Left kidney (tissue), 8 donors: ENCODE measurements at places on chromosomes 7 and 10.

DNA sequence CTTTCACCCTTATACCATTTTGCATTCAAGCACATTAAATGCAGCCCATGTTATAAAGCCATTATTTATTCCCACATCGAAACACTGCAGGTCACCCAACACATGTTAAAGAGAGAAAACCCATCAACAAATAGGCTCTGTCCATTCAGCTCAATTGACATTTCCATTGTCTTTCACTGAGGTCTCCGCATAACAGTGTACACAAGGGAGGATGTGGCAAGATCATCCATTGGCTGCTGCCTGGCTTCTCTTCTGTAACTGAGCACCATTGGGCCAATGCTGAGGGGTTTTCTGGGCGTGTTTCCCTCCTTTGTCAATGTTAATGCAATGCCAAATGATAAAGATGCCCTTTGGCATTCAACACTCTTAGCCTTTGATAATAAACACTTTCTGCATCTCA, 278.1 kb upstream of the SP4 start:
- no peak for DNase-seq

DNA sequence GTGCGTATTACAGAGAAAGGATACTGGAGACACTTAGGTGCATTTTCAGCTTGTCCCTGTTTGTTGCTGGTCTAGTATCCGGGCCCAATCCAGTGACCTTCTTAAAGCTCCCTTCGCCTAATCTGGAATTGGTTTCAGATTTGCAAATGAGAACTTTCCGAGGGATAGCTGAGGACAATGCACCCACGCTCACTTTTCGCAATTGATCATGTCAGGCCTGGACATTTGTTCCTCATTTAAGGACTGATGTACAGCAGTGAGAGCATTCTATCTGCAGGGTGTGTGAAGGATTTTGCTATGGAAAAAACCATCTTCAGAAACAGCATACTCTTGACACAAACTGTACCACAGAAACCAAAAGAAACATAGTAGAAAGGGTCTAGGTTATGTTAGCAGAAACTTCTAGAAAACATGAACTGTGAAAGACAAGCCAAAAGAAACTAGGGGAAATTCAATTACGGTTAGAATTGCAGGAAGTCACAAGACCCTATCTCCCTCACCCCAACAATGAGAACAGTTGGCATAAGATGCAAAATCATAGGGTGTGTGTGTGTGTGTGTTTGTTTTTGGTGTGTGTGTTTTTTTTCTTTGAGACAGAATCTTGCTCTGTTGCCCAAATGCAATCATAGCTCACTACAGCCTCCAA, 331.1 kb downstream of the CALN1 start:
- no peak for DNase-seq

GRCh38 chr10:110996256-110996655, 76.9 kb downstream of the SHOC2 start:
- DNase-seq, result no peak

GRCh38 chr7:143908120-143908519, 6.1 kb upstream of the TCAF1 start:
- DNase-seq, result no peak

- no peak for DNase-seq
Measured at GRCh38 chr7:2436341-2437104, 33.1 kb downstream of the CHST12 start.

- DNase-seq, result no peak
Measured at GRCh38 chr7:108045669-108046068, 42.7 kb upstream of the LAMB1 start.

DNA sequence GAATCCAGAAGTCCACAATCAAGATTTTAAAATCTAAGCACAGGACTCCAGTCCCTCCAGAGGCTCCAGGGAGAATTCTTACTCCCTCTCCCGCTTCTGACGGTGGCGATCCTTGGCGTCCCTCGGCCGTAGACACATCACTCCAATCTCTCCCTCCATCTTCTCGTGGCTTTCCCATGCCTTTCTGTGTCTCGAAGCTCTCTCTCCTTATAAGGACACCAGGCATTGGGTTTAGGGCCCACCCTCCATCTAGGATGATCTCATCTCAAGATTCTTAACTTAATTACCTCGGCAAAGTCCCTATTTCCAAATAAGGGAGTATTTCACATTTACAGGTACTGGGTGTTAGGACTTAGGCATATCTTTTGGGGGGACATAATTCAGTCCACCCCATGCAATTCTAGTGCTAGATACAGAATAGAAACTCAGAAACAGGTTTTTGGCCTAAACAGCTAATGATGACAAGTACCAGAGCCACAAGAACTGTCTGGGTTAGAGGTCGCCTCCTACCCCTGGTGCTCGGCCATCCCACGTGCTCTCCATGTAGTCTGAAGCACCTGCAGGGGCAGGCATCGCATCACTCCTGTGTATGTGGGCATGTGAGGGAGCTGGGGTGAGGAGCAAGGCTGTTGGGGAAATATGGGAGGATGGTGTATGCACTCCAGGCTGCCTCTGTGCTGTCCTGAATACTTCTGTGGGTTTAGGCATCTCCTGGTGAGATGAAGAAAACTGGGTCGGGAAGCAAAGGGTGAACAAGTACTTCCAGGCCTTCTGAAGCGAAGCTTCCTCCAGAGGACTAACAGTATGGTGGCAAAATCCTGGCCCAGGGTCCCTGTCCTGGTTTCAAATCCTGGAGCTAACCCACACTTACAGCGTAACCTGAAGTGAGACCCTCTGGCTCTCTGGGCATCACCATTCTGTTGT, 298.3 kb upstream of the ZMIZ1 start:
- DNase-seq, result no peak
